ENCODE measurements at places on chromosomes 11 and 22. TPM values are rescaled to one million over a fixed set of nuclear protein-coding genes. Genes with fewer than 3 reads are reported as not detected.

DNA sequence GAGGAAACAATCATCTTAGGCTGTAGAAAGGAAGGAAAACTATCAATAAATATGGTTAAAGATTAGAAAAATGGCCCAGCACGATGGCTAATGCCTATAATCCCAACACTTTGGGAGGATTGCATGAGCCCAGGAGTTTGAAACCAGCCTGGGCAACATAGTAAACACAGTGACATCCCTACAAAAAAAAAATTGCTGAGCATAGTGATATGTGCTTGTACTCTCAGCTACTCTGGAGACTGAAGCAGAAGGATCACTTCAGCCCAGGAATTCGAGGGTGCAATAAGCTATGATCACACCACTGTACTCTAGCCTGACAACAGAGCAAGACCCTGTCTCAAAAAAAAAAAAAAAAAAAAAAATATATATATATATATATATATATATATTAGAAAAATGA is 54.9 kb downstream of the ARFGAP2 start:
- DNase-seq: no peak

DNA sequence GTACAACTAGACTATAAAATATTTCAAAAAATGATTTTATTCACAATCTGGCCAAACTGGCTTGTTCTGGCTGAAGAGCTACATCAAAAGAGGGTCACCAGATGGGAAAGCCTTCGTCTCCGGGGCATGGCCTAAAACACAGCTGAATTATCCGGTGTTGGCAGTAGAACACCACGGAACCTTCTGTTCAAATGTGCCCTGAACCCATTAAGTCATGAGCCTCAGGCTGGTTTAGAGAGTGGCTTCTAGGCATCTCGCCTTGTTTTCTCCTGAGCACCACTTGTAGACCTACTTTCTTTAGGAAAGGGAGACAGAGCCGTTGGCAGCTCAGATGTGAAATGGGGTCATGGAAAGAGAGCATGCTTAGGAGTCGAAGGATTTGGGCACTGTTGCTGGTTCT is 890.2 kb downstream of the NTM start:
- DNase-seq: peak; percentile 80

DNA sequence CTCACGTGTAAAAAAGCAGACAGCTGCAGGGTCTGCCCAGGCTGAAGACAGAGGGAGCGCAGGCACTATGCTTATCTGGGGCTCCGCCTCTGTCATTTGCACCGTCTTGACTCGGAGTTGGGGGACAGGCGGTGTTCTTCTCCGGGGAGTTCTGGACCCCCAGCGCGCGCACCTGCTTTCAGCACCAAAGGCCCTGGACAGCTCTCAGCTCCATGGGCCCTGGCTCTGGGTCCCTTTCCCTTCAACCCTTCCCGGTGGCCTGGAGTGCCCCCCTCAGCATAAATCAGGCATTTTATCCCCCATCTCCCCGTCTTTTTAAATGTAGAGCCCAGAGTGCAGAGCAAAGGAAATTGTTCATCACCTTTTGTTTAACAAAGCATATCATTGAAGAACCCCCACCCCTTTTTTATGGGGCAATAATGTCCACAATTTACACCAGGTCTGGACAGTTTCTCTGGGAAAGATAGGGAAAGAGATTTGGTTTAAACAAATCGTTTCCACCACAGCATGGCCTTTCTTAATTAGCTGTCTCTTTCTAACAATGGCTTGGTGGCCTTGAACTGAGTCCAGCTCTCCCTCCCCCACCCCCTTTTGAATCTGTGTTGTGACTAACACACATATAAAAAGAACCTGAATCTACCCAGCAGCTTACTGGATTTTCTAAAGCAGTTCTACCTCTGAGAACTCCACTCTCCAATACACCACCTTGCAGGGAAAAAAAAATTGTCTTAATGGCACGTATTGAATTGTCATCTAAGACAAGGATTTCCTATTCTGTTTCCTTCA is 1.7 kb downstream of the SEZ6L start:
- peak; percentile 58 for DNase-seq

- DNase-seq: no peak
Observed at GRCh38 chr11:129853518-129854231, 38.0 kb downstream of the TMEM45B start.

GRCh38 chr11:14317659-14318325 is 41.2 kb downstream of the RRAS2 start:
- DNase-seq: no peak

GRCh38 chr11:119316016-119316728 is 758 bp downstream of the MCAM start:
- peak; percentile 75 for DNase-seq

GRCh38 chr11:106468086-106468485 is 390.6 kb downstream of the AASDHPPT start:
- no peak for DNase-seq

DNA sequence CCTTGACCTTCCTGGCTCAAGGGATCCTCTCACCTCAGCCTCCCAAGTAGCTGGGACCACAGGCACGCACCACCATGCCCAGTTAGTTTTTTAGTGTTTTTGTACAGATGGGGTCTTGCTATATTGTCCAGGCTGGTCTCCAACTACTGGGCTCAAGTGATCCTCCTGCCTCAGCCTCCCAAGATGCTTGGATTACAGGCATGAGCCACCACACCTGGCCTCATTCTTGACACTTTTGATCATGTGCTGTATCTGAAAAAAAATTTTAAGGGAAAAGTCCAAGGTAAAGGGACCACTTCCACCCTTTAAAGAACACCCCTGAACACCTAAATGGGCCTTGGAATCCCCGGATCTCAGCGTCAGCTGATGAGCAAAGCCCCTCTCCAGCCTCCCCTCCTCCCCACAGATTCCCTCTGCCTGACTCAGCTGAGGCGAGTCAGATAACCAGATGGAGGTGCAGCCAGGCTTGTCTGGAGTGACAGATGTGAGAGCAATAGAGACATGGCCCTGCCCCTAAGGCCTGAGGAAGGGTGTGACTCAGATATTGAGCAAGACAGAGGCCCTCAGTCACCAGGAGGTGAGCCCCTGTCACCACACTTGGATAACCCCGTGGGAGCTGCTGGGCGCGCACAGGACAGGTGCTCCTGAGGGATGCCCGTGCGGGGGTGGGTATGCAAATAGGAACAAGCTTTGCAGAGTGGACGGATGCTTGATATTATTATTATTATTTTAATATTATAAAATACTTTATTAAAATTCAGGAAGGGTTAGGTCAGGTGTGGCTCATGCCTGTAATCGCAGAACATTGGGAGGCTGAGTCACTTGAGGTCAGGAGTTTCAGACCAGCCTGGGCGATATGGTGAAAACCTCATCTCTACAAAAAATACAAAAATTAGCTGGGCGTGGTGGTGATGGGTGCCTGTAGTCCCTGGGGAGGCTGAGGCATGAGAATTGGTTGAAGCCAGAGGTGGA is 5.0 kb upstream of the CCDC88B start:
- DNase-seq: no peak

The KRTAP5-10 gene
- not detected for total RNA-seq

The CACNA1I gene
- 0.91 TPM for total RNA-seq

The ASPHD2 gene
- 6.7 TPM for total RNA-seq

Measured in cerebellum (tissue), 4 donors.